Spleen (tissue), 13 donors: ENCODE measurements at places on chromosomes 4 and X. TPM values are rescaled to one million over a fixed set of nuclear protein-coding genes. Genes with fewer than 3 reads are reported as not detected.

DNA sequence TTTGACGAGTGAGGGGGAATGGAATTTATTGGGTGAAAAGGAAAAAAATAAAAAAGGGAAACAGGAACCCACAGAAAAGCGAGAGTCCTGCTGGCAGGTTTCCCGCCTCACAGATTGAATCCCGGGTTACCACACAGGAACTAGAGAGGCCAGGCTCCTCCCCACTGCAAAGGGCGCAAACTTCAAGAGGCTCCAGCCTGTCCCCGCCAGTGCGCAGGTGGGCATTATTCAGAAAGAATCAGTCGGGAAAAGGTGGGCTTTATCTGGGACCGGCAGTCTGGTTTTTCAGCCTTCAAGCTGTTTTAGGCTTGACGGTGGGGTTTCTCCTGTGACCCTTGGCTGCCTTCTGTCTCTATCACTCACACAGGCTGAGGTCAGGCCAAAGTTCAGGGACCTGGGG, 1496.8 kb downstream of the RPA4 start:
- DNase-seq: no peak

DNA sequence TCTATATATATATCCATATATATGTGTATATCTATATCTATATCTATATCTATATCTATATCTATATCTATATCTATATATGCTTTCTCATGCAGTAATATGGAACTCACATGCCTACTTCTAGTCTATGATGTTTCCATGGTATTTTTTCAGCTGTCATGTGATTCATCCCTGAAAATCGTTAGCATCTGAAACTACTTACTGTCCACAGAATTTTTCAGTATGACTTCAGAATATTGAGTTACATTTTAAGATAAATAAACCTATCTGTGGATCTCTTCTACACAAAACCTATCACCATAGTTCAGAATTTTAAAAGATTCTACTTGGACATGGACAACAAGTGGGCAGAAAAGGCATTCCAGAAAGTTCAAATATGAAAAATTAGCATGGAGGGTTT, 855.1 kb upstream of the INTU start:
- no peak for DNase-seq

GRCh38 chr4:7335344-7336066, 99.2 kb downstream of the PSAPL1 start:
- DNase-seq: peak; percentile 80

DNA sequence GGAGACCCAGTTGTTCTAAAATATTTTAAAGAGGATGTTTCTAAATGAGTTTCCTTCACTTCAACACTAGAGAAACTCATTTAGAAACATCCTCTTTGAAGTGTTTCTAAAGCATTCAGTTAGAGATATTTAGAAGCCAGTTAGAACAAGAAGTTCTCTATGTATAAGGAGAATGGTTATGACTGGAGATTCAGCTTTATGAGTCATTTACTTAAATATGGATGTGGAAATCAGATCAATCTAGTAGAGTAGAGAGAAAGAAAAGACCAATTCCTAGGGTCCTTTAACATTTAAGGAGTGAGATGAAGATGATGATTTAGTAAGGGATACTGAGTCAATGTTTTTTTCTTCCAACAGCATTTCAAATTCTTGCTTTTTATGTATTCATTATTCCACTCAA, 234.1 kb downstream of the GRXCR1 start:
- no peak for DNase-seq

DNA sequence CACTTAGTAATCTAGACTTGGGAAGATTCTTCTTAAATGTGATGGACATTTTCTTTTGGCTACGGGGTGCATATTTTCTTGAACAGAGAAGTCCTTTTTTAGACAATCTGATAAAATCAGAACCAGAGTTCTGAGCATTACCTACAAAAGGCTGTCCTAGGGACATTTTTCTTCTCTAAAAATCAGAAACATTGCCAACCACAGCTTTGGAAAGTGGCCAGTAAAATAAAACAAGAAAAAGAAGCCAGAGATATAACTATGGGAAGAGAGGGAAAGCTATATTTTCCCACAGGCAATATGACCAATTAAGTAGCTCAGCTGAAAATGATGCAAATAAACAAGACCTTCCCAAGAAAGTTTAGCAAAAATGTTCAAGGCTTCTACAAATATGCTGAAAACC, 55.9 kb downstream of the MXRA5 start:
- no peak for DNase-seq

The PAGE4 gene
- not detected for polyA plus RNA-seq

- DNase-seq: no peak
These were observed 49.5 kb downstream of the ATXN3L start for GRCh38 chrX:13270360-13270759.

DNA sequence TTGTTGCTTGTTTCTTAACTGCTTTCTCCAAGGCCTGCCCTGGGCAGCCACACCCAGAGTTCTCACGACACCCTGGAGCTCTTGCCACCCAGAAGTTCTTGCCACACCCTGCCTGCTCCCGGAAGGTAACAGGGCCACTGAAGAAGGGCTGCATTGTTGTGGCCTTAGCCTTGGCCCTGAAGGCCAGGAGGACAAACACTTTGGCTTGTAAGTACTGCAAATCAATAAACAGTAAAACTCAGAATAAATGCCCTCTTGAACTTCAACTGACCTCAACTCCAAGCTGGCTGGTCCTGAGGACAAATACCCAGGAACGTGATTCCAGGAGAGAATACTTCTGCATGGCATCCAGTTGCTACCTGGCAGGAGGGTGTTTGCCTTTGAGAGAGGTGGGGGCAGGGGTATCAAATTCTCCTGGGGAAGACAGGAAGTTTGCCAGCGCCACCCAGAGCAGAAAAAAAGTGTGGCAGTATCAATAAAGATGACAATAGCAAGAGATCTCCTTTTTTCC, 54.1 kb downstream of the TLR10 start:
- no peak for DNase-seq

- peak; percentile 79 for DNase-seq
These were observed 96.3 kb upstream of the ENPP6 start for GRCh38 chr4:184313702-184314659.

DNA sequence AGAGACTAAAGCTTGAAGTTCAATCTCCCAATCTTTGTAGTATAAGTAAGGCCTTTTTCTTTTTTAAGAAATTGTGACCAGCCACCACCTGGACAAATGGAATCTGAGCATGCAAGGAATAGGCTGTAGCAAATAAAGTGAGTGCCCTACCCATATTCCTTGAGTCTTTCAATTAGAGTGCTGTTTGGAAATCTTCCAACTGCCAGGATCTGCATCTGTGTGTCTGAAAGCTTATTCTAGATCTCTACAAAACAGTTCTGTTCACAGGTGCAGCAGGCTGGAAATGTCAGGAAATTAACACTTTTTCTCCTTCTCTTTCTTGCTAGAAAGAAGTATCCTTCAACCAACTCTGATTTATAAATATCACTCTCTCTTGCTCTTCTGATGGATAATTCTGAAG, 76.7 kb upstream of the NDST3 start:
- no peak for DNase-seq

DNA sequence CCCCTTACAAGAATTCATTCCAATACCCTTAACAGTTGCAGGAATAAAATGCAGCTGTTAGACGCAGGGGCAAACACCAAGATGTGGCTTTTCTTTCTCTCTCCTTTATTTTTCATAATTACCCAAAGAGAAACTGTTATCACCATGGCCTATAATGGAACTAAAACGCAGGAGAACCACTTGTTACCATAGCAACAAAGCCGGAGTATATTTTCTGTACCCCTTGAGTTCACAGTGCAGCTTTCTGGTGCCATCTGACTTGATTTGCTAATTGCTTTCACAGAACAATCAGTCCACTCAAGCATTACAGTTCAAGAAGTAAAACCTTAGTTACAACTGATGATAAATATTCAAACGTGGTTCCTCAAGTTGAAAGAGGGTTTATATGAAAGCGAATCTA, 157.9 kb downstream of the AMELX start:
- DNase-seq: no peak

DNA sequence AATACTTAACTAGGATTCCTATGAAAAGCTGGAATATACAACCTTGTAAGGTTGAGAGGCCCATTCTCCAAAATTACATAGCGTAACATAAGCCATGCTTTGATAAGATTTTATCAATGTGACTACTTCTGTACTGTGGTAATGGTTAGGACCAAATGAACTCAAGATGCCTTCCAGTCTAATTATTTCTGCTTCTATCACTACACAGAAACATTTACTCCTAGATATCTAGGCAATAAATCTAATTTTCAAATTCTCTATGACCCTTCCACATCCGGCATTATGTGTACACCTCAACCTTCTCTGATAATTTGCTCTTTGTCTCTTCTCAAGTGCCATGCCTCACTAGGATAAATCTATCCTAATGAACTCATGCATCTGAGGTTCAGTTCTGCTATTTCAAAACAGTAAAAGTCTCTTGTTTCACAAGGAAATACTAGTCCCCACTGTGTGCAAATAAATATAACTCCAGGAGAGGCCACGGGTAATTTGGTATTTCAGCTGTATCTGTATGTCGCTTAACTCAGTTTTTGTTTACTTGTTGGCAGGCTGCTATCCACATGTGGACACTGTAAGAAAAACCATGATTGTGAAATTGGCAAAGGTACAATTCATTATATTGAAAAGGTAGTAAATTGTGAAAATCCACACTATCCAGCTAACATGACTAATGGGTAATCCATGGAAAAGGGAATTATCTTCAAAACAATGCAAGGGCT, 93.3 kb downstream of the PRDM5 start:
- DNase-seq: no peak

DNA sequence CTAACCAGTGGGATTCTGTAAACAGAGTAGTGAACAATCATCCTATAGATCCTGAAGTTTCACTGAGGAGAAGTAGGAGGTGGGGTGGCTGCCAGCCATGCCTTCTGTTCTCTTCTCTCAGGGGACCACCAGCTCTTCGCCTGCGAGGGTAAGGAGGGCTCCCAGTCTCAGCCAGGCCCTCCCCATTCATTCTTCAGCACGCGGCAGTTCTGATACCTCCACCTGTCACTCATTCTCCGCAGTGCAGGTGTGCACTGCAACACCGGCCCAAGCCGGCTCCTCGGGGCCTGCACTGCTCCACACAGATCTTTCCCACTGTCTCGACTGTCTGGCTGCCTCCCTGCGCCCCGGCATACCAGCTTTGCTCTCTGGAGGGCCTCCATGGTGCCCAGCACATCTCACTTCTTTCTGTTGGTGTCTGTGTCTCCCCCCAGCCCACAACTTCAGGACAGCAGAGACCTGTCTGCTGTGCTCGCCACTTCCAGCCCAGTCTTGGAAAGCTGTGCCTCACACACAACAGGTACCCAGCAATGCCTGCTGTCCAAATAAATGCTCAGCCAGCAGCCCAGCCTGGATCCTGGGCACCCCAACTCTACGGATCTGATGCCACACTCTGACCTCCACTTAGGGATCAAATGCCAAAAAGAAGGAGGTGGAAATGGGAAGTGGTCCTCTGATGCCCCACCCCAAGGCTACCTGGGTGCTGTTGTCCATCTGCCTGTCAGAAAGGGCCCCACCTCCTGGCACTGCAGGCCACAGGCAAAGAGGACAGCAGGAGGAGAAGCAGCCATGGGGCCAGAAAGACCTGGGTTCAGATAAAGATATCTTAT, 29.0 kb downstream of the ACOX3 start:
- DNase-seq: no peak

The HSD17B11 gene
- 27.0 TPM for polyA plus RNA-seq

DNA sequence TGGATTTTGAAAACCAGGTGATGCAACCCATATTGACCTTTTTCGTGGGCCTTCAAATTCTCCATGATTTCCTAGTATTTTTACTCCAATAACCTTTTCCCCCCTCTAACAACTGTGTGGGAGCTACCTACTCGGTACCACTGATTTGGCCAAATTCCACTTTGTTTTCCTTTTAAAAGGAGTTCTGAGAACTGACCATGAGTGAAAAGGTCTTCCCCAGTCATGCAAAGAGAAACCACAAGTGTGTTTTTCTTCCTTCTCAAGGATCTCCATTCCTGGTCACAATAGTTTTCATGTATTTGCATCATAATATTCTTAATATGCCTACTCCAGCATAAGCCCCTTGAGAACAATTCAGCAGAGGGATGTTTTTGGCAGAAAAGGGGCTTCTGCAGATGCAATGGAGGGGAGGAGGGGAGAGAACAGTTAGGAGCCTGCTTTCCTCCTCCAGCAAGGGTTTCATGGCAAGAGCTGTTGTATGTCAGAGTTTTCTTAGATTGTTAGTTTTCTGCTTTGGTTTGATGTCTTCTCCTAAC, 195.3 kb upstream of the ANXA3 start:
- no peak for DNase-seq

DNA sequence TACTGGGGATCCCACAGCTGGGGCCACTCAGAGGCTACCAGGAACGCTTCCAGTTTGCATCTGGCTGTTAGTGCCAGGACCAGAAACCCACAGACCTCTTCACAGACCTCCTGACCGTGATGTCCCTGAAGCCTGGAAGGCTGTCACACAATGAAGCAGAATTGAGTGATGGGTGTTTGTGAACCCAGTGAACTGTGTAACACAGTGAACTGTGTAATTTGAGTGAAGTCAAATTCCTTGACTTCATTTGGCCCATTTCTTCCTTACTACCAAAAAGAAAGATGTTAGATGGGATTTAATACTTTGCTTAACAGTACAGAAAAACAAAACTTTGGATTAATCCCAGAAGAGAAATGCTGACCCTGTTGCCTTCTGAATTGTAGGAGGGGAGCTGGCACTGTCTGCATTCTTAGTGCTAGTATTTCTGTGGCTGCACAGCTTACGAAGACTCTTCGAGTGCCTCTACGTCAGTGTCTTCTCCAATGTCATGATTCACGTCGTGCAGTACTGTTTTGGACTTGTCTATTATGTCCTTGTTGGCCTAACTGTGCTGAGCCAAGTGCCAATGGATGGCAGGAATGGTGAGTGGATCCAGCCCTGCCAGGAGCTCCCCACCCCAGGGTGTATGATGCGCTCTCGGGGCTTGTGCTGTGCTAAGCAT, 17.8 kb downstream of the SRD5A3 start:
- DNase-seq: no peak

GRCh38 chr4:40255393-40256281, 58.8 kb downstream of the RHOH start:
- DNase-seq: no peak

The OTUD6A gene
- not detected for polyA plus RNA-seq

DNA sequence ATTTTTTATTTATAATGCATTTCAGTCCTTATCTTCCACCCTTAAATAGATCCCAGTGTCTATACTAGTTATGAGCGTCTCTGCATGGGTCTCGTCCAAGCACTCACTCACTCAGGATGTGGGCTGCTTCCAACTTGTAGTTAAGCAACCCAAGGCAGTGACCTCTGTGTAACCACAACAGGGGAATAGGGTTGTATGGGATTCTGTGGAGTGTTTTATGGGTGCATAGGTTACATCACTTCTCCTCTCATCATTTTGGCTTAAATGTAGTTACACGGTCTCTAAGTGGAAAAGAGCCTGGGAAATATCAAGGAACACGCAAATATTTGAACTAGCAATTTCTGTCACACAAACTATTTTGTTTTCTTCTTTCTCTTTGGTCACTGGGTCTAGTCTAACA, 931.0 kb downstream of the STIM2 start:
- no peak for DNase-seq

DNA sequence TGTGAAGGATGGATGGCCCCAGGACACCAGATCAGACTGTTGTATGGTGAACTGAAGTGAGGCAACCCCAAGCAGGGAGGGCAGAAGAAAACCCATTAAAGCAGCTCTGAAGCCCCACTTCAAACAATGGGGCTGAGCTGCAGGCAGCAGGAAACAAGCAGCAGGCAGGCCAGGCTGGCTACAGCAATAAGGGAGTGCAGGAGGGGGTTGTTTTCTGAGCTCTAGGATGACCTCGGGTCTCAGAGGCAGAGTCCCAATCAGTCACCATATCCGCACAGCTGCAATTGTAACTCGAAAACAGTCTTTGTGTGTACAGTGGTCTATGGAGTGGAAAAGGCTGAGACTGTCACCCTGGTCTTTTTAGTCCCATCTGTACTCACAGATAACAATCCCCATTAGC, 90.4 kb downstream of the COL4A6 start:
- DNase-seq: no peak

The EDA2R gene
- polyA plus RNA-seq: 0.29 TPM

- DNase-seq: no peak
These were observed 164.3 kb upstream of the PABPC4L start for GRCh38 chr4:134365852-134366251.
